Adrenal gland (tissue), 19 donors: ENCODE measurements at places on chromosomes 2 and 18.

GRCh38 chr18:42072407-42072806 is 117.4 kb downstream of the PIK3C3 start:
- DNase-seq, result no peak

DNA sequence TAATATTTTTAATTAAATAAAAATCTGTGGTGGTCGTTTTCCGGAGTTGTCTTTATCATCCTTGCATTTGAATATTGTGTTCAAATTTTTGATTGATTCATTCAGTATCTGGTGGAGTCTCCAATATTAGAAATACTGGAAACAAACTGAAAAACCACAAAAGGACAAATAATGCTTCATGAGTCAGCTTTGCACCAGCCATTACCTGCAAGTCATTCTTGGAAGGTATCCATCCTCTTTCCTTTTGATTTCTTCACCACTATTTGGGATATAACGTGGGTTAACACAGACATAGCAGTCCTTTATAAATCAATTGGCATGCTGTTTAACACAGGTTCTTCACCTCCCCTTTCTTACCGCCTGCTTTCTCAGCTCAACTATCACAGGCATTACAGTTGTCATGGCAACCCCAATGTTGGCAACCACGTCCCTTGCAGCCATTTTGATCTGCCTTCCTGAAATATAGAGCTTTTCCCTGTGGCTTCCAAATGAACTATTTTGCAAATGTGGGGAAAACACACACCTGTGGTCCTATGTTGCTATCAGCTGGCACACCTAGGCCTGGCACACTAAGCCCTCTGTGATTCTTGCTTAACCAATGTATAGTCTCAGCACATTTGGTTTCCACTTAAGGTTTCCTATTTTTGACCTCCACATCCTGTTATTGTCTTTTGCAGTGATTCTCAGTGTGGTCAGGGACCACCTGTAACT is 6.5 kb downstream of the CTLA4 start:
- DNase-seq, result no peak

GRCh38 chr18:75214766-75215510 is 4.3 kb downstream of the TSHZ1 start:
- no peak for DNase-seq

DNA sequence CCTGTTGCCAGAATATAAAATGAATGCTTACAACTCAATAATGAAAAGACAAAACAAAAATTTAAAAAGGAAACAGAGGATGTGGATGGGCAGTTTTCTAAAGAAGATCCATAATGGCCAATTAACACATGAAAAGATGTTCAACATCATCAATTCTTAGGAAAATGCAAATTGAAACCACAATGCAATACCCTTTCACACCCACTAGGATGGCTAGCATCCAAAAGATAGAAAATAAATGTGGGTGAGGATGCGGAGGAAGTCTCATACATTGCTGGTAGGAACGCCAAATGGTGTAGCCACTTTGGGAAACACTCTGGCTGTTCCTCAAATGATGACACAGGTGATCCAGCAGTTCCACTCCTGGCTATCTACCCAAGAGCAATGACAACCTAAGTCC is 130.5 kb downstream of the TNS1 start:
- no peak for DNase-seq

GRCh38 chr2:16322308-16323125 is 343.1 kb downstream of the CYRIA start:
- DNase-seq, result no peak

DNA sequence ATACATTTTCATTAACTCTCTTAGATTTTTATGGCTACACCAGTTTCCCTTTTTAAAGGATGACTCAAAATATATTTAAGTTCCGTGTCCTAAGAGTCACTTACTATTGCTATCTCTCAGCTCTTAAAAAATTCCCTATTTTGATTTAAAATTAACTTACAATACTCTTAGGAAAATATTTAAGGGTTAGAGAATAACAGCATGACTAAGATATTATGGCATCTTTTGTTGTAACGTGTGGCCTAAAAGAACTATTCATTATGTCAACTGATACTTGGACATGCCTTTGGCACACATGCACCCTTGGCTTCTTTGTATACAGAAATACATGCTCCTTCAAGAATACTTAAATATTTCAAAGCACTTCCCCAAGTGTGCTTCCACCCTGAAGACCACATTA is 42.3 kb downstream of the SCN3A start:
- no peak for DNase-seq

- DNase-seq, result no peak
Observed at GRCh38 chr2:172996387-172996961, 79.2 kb upstream of the MAP3K20 start.

DNA sequence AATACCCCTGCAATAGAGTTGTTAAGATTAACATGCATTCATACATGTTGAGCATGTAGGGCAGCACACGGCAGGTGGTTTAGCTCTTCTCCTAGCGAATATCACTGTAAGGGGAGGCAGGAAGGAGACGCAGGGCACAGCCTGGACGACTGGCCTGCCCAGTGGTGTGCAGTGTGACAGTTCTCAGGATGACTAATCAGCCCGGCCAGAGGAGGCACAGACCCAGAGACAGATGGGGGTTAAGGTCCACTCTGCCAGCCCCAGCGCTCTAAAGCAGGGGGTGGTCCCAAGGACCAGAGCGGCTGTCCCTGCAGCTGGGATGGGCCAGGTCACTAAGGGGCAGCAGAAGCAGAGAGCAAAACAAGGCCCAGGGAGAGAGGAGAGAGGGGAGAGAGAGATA is 63.7 kb downstream of the RNF152 start:
- no peak for DNase-seq

GRCh38 chr2:1868683-1869141 is 124.4 kb upstream of the PXDN start:
- DNase-seq, result no peak

- DNase-seq, result no peak
Observed at GRCh38 chr2:54549430-54549829, 93.3 kb downstream of the SPTBN1 start.

DNA sequence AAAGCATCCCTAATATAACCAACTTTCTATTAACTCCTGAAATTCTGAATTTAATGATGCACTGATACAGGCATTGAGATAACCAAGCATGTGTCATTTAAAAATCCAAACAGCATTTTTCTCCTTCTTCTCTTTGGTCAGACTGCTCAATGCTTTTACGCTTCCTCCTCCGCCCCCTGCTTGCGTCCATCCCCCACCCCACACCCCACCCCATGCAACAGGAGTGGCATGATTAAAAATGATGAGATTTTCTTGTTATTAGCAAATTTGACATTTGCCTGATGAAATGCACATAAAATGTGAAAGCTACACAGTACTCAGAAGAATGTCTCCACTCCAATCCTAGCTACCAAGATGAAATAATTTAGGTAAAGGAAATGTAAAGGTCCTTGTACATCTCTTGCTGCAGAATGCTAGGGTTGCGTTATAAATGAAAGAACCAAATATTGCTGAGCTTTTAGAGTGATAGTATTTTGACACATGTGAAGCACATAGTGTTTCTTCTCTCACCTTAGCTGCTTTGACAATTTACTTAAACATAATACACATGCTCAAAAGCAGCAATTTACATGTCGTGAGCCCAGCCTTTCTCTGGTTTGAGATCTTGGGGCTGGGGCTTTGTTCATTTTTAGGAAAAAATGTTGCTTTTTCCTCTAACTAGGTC is 263.8 kb downstream of the MEIS1 start:
- DNase-seq, result no peak

DNA sequence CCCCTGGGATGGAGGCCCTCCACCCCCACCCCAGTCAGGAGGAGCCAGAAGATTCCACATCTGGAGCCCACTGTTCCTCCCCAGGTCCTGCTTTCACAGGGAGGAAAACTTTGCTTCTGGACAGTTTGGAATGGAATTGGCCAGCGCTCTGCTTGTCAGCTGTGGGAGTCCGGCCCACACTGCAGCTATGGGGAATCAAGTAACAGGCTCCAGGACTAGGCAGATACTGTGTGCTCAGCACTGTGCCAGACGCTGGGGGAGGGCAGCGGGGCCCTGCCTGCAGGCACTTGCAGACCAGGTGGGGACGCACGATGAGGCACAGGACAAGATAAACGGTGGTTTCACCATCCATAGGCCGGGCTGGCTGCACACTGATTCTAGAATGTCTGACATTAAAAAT is 114.0 kb downstream of the STPG4 start:
- peak; percentile 17 for DNase-seq

- DNase-seq, result no peak
Observed at GRCh38 chr2:6845312-6845711, 20.4 kb downstream of the CMPK2 start.

DNA sequence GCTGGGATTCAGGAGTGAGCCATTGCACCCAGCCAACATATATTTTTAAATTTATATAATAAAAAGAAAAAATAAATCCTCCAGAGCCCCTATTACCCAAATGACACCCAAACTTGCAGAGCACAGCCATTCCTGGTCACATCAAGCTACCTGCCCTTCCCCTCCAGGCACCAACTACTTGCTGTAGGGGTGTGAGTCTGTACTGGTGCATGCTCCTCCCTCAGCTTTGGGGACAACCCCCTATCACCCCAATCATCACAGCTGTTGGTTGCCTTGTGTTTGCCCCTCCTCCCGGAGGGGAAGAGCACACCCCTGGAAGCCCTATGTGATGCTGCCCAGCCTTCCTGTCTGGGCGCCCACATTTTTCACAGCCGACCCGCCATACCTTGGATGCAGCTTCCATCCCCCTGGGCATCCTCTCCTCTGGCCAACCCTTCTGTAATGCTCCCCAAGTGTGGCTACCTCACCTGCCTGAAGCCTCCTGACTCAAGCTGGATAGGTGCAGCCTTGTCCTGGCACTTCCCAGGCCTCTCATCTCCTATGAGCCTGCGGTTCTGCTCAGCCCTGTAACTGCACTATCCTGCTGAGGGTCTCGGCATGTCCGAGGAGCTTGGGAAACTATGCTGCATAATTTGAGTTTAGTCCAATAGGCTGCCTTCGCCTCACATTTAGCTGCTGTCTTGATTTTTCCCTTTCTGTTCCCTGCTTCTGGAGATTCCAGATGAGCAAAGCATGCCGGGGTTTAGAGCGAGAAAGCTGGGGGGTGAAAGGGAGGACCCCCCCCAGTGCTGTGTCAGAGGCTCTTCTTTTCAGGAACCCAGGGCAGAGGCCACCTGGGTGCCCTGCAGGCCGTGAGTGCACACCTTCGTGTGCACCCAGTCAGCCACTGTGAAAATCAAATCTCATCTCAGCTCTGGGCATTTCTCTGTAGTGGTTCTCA is 27.2 kb downstream of the CHST10 start:
- no peak for DNase-seq

DNA sequence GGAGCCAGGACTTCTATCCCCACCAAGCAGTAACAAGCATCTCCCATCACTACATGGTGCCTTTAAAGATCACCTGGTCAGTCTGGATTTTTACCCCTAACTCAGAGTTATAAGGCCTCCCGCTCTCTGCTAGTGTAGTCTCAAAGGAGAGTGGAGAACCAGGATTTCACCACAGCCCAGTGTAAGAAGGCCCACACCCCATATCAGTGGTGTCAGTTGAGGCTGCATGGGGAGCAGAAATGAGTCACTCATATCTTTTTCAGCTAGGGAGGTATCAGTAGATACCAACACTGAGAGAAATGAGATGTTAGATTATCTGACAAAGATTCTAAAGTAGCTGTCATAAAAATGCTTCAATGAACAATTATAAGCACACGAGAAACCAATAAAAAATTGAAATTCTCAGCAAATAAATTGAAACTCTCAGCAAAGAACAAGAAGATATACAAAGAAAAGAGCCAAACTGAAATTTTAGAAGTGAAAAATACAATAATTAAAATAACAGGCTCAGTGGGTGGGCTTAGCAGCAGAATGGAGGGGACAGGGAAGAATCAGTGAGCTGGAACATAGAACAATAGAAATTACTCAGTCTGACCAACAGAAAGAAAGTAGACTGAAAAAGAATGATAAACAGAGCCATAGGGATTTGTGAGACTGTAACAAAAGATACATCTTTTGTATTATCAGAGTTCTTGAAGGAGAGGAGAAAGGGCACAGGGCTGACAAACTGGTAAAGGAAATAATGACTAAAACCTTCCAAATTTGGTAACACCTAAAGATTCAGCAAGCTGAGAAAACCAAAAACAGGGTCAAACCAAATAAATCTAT is 257.7 kb downstream of the ANAPC1 start:
- no peak for DNase-seq

- no peak for DNase-seq
Observed at GRCh38 chr18:33113416-33113815, 327.1 kb downstream of the CCDC178 start.

DNA sequence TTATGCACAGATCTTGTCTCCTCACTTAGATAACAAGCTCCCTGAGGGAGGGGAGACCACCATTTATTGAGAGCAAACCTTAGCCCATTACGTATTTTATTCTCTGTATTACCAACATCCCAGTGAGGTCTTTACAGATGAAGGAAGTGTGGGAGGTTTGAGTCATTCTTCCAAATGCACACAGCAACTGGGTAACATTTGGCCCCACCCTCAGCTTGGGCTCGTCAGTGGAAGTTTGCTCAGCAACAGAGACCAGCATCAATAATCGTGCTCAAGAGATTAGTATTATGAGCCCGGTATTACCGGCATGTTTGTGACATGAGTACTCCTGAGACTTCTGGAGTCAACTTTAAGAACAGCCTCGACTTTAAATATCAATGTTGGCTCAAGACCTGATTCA is 168.6 kb downstream of the ETAA1 start:
- DNase-seq, result no peak

- DNase-seq, result no peak
Observed at GRCh38 chr2:96117701-96118588, 1.6 kb upstream of the ADRA2B start.

- no peak for DNase-seq
Observed at GRCh38 chr18:7116001-7116730, 1.4 kb downstream of the LAMA1 start.

DNA sequence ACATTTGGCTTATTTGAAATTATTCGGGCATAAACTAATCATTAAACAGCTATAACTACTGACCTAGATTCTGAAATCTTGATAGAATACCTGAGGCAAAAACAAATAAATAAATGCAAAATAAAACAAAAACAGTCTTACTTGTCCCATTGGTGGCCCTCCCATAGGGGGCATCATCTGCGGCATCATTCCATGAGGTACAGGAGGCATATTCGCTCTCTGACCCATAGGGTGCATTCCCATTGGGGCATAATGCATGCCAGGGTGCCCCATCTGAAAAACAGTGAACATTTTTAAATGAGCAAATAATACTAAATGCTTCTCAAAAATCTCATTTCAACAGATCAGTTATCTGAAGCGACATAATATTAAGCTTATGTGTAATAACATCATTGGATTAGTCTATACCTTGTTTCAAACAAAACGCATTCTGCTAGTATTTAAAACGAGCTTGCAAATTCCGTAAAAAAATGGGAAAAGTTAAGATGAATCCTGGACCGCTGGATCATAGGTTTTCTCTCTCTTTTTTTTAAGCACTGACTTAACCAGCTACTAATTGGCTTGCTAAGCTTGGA is 1.3 kb downstream of the PRPF40A start:
- no peak for DNase-seq

GRCh38 chr2:10410001-10410822 is 37.9 kb downstream of the ODC1 start:
- no peak for DNase-seq

DNA sequence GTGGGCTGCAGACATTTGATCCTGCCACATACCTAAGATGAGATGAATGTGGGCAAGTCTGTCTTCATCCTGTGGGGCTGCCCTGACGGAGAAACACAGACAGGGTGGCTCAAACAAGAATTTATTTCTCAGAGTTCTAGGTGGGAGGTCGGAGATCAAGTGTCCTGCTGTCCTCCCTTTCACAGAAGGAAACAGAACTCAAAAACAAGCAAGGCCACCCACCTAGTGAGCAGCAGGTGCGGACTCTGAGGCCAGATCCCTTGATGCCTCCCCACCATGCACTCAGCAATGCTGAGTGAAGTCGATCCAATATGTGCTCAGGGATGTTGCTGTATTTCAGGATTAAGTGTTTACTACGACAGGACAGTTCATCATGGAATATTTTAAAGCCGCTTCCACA is 63.0 kb upstream of the SNTG2 start:
- no peak for DNase-seq
